ENCODE measurements at places on chromosomes 3 and 15. TPM values are rescaled to one million over a fixed set of nuclear protein-coding genes. Genes with fewer than 3 reads are reported as not detected.

- ATAC-seq: peak; percentile 20
Measured at GRCh38 chr3:184561913-184562877, 610 bp downstream of the EPHB3 start.

GRCh38 chr15:62450061-62450460 lies 285.0 kb upstream of the C2CD4B start:
- ATAC-seq: no peak

The CFAP100 gene
- total RNA-seq: not detected

The GASK1A gene
- total RNA-seq: 0.18 TPM

DNA sequence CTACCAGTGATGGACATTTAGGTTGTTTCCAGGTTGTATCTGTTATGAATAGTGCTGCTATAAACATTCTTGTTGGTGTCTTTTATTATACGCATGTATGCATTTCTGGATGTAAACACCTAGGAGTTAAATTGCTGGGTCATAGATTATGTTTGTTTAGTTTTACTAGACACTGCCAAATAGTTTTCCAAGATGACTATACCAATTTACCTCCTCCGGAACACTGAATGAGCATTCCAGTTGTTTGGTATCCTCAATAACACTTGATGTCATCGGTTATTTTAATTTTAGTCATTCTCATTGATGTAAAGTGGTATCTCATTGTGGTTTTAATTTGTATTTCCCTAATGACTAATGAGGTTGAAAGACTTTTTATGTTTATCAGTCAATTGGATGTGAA lies 36.6 kb upstream of the ARID3B start:
- no peak for ATAC-seq

GRCh38 chr3:52110502-52110901 lies 43.7 kb downstream of the POC1A start:
- ATAC-seq: no peak

DNA sequence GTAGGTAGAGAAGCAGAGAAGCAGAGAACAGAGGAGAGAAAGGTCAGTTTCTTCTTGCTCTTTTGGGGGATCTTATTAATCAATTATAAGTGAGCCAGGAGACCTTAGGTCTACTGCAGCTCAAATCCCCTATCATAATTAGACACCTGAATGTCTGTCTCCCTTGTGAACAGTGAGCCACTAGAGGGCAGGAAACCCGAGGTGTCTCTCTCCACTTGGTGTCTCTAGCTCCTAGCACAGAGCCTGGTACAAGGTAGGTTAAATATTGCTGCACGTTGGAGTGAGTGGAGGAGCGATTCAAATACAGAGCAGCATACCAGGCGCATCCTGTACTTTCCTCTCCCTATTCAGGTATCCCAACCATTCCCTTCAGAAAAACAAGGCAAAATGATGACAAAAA lies 2.0 kb upstream of the ST8SIA2 start:
- ATAC-seq: no peak

The GOLGA6L22 gene
- 0.27 TPM for total RNA-seq

DNA sequence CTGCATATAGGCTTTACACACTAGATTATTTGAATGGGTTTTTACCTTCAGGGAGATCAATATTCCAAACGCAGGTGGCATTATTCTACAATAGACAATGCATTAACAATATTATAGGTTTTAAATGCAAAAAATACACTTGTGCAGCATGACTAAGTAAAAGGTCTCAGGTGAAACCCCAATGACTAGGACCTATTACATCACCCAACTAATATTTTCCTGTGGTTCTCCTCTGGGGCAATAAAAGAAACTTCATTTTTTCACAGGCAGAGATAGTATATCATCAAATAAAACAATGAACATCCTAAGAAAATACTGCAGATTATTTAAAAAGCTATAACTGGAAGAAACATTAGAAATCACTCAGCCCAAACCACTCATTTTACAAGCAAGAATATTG lies 375.3 kb downstream of the ROBO1 start:
- ATAC-seq: no peak

DNA sequence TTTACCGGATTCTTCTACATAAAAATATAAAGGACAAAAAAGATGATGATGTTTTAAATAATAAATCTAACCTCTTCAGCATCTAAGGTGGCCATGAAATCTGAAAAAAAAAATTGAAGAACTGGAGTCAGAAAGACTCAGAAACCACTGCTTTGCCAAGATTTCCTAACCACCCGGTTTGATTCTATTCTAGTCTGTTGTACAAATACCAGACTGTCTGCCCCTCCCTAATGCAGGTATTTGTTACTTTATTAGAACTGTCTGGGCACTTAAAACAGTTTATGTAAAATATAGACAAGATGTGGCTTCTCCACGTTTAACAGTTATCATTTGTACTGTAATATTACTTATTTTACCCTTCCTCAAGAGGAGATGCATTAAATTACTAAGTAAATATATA lies 48.8 kb downstream of the UACA start:
- ATAC-seq: no peak

DNA sequence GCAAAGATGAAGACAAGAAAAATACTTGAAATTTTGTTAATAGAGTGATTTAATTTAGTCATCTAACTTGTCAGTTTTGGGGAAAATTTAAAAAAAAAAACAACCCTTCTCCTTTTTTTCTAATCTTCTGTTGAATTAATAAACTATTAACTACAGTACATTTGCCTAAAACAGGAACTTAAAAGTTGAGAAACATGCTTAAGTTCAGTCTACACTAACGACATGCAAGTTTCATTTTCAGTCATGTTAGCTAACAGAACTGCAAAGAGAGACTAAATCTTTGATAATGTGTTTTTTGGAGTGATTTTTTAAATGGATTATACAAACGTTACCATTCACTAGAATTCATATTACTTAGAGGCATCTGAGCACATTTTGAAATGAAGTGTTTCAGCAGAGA lies 71.9 kb upstream of the MBNL1 start:
- no peak for ATAC-seq

The SAMMSON gene
- 2.8 TPM for total RNA-seq

The GREM1 gene
- total RNA-seq: 12.0 TPM

The EXD1 gene
- 0.16 TPM for total RNA-seq

DNA sequence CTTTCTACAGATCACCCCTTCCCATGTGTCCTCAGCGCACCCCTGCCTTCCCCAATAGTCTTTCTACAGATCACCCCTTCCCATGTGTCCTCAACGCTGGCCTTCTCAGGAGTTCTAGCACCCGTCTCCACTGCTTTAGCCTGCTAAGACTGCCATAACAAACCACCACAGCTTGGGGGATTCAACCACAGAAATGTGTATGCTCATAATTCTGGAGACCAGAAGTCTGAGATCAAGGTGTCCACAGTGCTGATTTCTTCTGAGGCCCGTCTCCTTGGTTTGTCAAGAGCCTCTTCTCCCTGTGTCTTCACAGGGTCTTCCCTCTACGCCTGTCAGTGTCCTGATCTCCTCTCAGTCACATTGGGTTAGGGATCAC lies 68.1 kb upstream of the CGNL1 start:
- no peak for ATAC-seq

The WDR93 gene
- 0.09 TPM for total RNA-seq

GRCh38 chr3:154954757-154955156 lies 125.4 kb upstream of the MME start:
- no peak for ATAC-seq

GRCh38 chr15:59550956-59551355 lies 60.6 kb upstream of the GCNT3 start:
- peak; percentile 32 for ATAC-seq

DNA sequence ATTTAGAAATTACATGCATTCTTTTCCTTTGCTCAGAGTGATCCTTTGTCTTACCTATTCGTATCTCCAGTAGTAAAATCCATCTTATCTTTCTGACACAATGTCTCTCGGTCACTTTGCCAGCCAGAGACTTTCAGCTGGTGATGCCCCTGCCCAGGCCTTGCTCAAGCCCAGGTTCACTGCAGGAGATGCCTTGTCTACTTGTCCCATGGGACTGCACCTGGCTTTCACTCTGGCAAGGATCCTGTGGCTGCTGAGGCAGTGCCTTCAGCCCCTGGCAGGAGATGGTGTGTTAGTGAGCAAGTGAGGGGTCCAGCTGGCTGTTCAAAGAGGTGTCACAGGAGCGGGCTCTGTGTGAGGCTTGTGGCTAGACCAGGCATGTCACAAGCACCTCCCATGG lies 1268.9 kb downstream of the OTOL1 start:
- ATAC-seq: no peak

DNA sequence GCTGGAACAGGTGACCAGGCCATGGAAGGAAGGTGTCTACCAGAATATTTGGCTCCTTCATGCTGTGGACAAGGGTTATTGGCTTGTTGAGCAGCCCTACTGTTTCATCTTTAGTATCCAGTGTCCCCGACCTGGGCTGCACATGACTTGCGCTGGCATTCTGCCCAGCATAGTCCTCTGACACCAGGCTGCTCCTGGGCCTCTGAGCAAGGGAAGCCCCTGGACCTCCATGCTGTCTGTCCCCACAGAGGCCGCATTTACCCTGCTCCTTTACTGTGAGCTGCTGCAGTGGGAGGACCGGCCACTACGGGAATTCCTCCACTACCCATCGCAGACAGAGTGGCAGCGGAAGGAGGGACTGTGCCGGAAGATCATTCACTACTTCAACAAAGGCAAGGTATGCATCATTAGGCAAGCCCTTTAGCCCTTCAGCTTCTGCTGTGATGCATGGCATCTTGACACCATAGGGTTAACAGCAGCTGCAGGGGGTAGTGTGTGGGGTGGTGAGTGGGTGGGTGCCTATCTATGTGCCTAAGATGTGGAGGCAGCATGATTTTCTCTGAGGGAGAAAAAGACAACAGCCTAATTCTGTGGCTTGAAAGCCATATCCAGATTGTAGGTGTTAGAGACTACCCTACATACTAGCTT lies 44.0 kb upstream of the MANF start:
- no peak for ATAC-seq

Data from motor neuron (in vitro differentiated cells).